ENCODE measurements at places on chromosomes 3 and 15.

- no peak for DNase-seq
Measured at GRCh38 chr3:34256021-34256420, 457.6 kb downstream of the PDCD6IP start.

- no peak for DNase-seq
Measured at GRCh38 chr15:39244776-39245175, 336.1 kb upstream of the THBS1 start.

GRCh38 chr3:126773783-126774182 is 69.7 kb downstream of the CHCHD6 start:
- no peak for DNase-seq

DNA sequence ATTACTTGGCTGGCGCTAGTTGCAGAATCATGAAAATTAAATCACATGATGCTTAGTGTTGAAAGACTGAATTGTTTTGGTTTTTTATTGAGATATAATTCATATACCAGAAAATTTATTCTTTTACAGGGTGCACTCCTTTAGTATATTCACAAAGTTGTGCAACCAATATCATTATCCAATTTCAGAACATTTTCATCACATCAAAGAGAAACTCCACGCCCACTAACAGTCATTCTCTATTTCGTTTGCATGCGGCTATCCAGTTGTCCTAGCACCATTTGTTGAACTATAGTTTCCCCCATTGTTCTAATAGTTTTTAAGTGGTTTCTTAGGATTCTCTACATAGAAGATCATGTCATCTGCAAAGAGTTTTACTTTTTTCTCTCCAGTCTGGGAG is 3.7 kb downstream of the EHD4 start:
- no peak for DNase-seq

- no peak for DNase-seq
Measured at GRCh38 chr3:95905182-95905581, 909.2 kb upstream of the EPHA6 start.

DNA sequence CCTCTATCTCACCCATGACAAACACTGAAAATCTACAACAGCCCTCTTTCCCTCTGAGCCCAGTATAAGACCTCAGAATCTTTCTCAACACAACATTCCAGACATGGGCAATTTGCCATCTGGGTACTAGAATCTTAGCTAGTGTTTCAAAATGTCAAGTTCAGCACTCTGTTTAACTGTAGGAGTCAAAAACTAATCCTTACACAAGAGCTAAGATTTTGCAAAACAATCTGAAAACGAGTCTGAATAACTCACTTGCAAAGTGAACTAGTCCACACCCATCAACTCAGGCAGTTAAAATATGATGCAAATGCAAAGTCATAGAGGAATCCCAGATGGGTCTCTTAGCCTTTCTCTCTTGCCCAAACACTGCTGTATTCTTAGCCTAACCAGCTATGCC is 67.8 kb downstream of the GPR176 start:
- DNase-seq = no peak

GRCh38 chr15:40769274-40770146 is at the start of gene C15orf62:
Gene C15orf62 (plus strand): TSS chr15:40769980. CDS start chr15:40770496, 516 bp downstream.
- peak; percentile 48 for DNase-seq

- no peak for DNase-seq
Measured at GRCh38 chr3:81658322-81658997, 103.0 kb downstream of the GBE1 start.

GRCh38 chr3:196219970-196220311 is 3.6 kb downstream of the SLC51A start:
- no peak for DNase-seq

DNA sequence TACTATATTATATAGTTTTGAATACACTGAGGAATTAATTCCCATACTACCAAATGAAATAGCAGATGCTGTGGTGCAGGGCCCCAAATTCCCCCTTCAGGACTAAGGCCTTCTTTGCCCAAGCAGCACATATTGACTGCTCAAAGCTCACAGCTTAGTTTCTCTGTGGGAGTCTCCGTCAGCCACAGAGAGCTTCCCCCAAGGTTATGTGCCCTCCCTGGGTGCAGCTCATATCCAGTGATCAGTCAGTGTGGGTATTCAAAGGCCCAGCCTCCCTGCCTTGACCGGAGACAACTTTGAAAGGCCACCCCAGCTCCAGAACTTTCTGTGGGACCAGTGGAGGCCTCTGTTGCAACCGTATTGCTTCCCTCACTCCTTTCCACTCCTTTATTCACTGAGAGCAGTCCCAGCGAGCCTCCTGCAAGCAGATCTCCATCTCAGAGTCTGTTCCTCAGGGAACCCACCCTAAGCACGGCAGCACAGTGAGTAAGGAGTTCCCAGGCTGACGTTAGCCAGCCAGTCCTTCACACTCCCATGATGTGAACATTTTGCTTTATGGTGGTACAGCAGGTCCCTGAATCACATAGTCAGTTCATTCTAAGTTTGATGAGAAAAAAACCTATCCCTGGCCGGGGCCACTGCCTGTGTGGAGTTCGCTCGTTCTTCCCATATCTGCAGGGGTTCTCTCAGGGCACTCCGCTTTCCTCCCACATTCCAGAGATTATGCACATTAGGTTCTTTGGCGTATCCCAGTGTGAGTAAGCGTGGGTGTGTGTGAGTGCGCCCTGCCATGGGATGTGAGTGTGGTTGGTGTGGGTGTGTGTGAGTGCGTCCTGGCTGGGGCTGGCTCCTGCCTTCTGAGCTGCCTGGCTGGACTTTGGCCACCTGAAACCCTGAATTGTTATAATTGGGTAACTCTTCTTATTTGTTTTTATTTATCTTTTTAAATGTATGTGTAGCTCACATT is 64.4 kb upstream of the PPARG start:
- no peak for DNase-seq

DNA sequence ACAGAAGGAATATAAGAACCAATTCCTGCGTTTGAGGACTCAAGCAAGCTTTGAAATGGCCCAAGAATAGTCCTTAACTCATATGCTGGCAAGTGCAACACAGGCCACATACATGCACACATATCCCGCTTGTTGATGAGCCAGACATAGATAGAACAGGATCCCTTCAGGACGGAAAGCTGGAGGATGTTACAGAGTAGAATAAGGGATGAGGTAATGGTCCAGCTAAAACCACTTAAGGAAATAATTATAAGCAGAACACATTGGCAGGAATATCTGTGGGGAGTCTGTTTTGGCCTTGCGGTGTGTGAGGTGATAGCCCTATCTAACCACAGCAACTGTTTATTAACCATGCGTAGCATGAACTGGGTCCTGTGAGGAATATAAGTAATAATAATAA is 25.0 kb downstream of the SCG3 start:
- no peak for DNase-seq

DNA sequence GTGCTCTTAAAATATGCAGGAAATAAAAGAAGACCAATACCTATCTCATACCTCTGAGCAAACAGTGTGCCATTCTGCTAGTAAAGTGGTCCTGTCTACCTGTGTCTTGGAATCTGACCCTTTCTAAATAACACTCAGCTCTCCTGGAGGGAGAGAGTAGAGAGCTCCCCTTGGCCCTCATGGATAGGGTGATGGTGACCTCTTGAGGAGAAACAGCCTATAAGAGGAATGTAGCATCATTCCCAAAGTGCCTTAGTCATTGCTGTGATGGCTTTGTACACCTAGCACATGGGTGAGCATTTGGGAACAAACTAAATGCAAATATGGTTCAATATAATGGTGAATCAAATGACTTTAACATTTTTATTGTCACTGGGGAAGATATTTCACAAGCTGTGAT is 10.0 kb downstream of the SNTN start:
- DNase-seq = no peak

GRCh38 chr3:31448882-31449243 is 83.9 kb upstream of the STT3B start:
- DNase-seq = no peak

- no peak for DNase-seq
Measured at GRCh38 chr3:112779558-112780480, 66.8 kb downstream of the CD200R1L start.

GRCh38 chr3:536417-536813 is 339.9 kb downstream of the CHL1 start:
- no peak for DNase-seq

DNA sequence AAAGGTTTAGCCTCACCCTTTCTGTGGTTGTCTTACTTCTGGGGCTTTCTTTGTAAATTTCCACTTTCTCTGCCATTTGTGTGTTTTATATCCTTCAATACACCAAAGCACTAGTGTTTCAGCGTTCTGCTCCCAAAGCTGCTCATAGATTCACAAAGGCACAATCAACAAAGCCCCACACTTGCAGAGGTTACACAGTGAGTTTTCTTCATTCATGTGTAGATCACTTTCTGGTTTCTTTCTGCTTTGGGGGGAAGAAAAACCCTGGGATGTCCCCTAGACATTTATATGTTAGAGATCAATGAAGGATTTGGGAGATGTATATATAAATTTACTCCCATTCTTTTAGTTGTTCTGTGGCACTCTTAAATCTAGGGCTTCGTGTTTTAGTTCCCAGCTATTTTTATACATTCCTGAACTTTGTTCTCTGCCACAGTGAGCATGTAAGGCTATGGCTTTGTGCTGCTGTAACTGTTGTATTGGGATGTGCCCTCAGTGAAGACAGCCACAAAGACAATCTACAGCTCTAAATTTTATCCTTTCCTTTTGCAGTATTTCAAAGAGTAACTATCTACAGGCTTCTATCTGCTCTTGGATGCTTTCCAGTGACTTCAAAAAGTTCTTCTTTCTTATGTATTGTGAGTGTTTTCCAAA is 636.5 kb downstream of the ZBBX start:
- DNase-seq = no peak

GRCh38 chr3:62462104-62462762 is 88.9 kb upstream of the FEZF2 start:
- no peak for DNase-seq

- DNase-seq = no peak
Measured at GRCh38 chr3:184260724-184261269, 556 bp downstream of the CAMK2N2 start.

- DNase-seq = no peak
Measured at GRCh38 chr15:63809452-63809851, 24.3 kb downstream of the HERC1 start.

- no peak for DNase-seq
Measured at GRCh38 chr3:128348805-128349531, 117.7 kb downstream of the DNAJB8 start.

DNA sequence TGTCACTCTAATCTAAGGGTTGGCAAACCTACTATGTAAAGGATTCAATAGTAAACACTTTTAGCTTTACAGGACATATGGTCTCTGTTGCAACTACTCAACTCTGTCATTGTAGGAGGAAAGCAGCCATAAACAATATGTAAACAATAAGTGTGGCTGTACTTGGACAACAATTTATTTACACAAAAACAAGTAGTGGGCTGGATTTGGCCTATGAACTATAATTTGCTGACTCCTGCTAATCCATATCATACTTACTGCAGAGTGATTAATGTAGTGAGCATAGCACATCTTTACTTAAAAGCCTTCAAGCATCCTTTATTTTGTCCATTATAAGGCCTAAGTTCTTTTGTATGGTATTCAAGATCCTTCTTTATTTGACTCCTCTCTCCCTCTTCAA is 441.9 kb downstream of the ZIC1 start:
- DNase-seq = no peak

DNA sequence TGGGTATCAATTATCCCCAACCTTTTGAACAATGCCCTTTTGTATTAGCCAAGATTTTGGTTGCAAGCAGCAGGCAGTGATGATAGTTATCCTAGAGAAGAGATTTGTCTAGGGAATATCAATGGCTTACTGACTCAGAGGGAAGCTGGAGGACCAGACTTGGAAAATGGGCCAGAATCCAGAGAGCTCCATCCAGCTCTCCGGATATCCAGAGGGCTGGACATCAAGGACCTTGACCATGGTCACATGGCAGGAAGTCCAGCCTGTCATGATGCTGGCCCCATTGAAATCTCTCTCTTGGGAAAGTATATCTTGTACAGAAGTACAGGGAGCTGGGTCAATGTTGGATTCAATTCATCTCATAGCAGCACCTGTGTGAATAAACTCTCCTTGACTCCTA is 148.5 kb upstream of the PDZRN3 start:
- DNase-seq = no peak

DNA sequence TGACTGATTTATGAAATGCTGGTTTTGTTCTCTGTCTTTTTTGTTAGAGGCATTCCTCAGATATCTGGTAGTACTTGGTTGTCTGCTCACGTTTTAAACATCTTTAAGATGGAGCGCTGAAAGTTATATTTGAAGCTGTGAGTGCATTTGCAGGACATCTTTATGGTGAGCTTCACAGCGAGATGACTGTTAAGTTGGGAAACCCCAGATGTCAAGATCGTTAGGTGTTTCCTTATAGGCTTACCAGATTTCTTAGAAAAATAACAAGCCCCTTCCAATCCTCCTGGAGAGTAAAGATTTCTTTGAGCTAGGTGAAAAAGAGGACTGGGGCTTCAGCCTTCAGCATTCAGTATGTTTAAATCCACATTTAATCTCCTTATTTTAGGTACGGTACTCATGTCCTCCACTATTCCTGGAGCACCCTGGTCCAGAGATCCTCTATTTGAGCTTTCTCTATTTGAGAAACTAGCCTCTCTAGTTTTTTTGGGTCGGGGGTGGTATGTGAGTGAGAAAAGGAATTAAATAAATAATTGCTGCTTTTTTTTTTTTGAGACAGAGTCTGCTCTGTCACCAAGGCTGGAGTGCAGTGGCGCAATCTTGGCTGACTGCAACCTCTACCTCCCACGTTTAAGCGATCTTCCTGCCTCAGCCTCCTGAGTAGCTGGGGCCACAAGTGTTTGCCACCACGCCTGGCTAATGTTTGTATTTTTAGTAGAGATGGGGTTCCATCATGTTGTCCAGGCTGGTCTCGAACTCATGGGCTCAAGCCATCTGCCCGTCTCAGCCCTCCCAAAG is 72.3 kb downstream of the ZNF609 start:
- DNase-seq = peak; percentile 14

DNA sequence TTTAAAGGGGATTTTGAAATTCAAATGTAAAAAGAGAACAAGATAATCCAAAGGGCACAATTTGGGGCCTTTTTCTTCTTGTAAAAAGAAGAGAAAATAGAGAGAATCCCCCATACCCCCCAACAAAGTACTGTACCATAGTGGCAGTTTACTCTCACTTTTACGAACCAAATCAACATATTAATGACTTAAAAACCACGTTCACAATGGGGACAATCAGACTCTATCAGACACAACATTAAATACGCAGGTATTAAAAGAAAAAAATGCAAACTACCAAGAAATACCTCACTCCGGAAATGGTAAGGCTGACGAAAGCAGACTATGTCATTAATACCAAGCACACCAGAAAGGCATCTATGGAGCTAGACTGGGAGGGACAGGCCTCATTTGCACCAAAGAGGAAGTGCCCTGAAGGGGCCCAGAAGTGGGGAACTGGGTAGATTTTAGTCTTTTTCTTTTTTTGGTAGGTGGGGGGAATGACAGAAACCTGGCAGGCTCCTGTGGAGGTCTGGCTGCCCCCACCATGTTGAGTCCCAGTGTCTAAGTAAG is 134.3 kb downstream of the TIGIT start:
- no peak for DNase-seq

GRCh38 chr3:196274585-196274984 is 12.9 kb downstream of the PCYT1A start:
- DNase-seq = peak; percentile 59
